ENCODE measurements at places on chromosomes 12 and 14. TPM values are rescaled to one million over a fixed set of nuclear protein-coding genes. Genes with fewer than 3 reads are reported as not detected.

The AMDHD1 gene
- 2.3 TPM for total RNA-seq

The MBIP gene
- total RNA-seq, result 14.6 TPM

The FAM90A1 gene
- 0.16 TPM for total RNA-seq

The NKX2-1 gene
- total RNA-seq, result 0.07 TPM

The C14orf93 gene
- 3.5 TPM for total RNA-seq

The ASPG gene
- 0.15 TPM for total RNA-seq

The DLK1 gene
- 0.17 TPM for total RNA-seq

The CD69 gene
- total RNA-seq, result not detected

The GARIN6 gene
- total RNA-seq, result not detected

The AQP2 gene
- total RNA-seq, result not detected

The HAL gene
- total RNA-seq, result 0.54 TPM

The DPY19L2 gene
- 1.4 TPM for total RNA-seq

The MIP gene
- not detected for total RNA-seq

The OTUB2 gene
- total RNA-seq, result 2.7 TPM

The ADCY6 gene
- total RNA-seq, result 11.3 TPM

The ARMH4 gene
- 0.78 TPM for total RNA-seq

The NDUFA9 gene
- 101 TPM for total RNA-seq

The BDKRB2 gene
- total RNA-seq, result 1.0 TPM

The GDF3 gene
- not detected for total RNA-seq

The SYNE2 gene
- 10.0 TPM for total RNA-seq

The SERPINA9 gene
- not detected for total RNA-seq

The FITM1 gene
- total RNA-seq, result not detected

The TAS2R20 gene
- total RNA-seq, result not detected

The ACSS3 gene
- total RNA-seq, result not detected

The SLC17A8 gene
- 0.06 TPM for total RNA-seq

The EID3 gene
- total RNA-seq, result 5.7 TPM

The LBHD2 gene
- total RNA-seq, result not detected

The CD4 gene
- total RNA-seq, result not detected

The SYNJ2BP gene
- 8.9 TPM for total RNA-seq

The SDR9C7 gene
- total RNA-seq, result not detected

The ZBTB42 gene
- total RNA-seq, result 3.0 TPM

The ERP27 gene
- total RNA-seq, result not detected

The TAS2R13 gene
- total RNA-seq, result not detected

The PRB2 gene
- total RNA-seq, result not detected

The GLT1D1 gene
- not detected for total RNA-seq

The TRIM9 gene
- total RNA-seq, result 12.2 TPM

The GLIPR1L1 gene
- not detected for total RNA-seq

The SRRM4 gene
- not detected for total RNA-seq

All from A549 treated with AZD2906 at 1 μM for 4 hours (cell line).